ENCODE measurements at places on chromosomes 6 and 20.

GRCh38 chr6:11213422-11214021, 18.9 kb downstream of the NEDD9 start:
- DNase-seq, result no peak

GRCh38 chr6:135871296-135871695, 19.8 kb downstream of the PDE7B start:
- DNase-seq, result no peak

DNA sequence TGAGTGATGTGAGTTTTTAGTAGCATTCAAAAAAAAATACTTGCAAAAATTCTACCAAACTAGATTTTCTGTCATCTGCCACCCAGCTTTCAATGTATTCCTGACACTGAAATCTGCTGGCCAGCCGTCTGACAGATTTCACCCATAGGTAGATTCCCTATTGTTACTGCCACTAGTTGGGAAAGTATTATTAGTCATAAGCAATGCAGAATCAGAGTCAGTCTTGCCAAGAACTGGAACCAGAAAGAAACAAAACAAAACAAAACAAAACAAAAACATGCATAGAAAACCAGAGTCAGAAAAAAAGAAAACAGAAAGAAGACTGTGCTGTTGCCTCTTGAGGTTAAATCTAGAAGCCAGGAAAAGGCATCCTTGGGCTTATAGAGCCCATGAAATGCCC, 293.1 kb upstream of the KCNQ5 start:
- no peak for DNase-seq

GRCh38 chr6:87736809-87737540, 34.9 kb upstream of the AKIRIN2 start:
- DNase-seq, result no peak

- DNase-seq, result no peak
These were observed 122.8 kb upstream of the B3GAT2 start for GRCh38 chr6:71079677-71080076.

DNA sequence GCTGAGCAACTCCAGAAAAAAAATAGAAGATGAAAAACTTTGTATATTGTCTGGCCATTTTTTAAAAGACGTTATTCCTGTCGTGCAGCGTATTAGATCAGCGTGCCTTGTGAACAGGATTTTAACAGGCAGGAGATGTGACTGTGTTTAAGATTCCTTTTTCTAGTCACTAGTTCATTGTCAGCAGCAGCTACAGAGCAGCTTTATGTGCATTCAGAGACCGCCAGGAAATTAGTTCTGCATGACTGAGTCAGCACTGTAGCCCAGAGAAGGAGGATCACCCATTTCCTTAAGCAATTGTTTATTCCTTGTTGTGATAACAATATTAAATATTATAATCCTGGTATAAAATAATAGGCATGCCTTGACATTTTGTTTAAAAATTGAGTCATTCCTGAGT, 75.4 kb upstream of the ADGRB3 start:
- peak; percentile 22 for DNase-seq

- DNase-seq, result no peak
These were observed 63.2 kb downstream of the PYGB start for GRCh38 chr20:25310921-25311728.

GRCh38 chr6:119148098-119148824, 69.8 kb upstream of the FAM184A start:
- peak; percentile 53 for DNase-seq

- DNase-seq, result no peak
These were observed 220.2 kb upstream of the CEP162 start for GRCh38 chr6:84447651-84448050.

DNA sequence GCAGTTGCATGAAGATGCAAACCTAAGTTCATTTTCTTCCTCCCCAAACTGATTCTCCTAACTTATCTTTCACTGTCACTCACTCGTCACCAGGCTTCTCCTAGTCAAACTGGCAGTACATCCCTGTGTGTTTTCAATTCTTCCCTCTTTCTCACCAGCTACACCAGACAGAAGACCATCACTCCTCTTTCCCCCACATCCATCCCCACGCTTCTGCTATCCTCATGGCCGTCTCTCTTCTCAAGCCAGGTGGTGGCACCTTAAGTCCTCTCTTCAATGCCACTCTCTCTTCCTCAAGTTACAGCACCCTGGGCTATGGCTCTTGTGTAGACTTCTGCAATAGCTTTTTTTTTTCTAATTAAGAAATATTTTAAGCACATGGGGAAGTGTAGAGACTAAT, 14.4 kb upstream of the TREM2 start:
- DNase-seq, result no peak

- DNase-seq, result no peak
These were observed 202.4 kb downstream of the LY86 start for GRCh38 chr6:6790891-6791290.

- no peak for DNase-seq
These were observed 10.4 kb downstream of the SRXN1 start for GRCh38 chr20:642398-643174.

DNA sequence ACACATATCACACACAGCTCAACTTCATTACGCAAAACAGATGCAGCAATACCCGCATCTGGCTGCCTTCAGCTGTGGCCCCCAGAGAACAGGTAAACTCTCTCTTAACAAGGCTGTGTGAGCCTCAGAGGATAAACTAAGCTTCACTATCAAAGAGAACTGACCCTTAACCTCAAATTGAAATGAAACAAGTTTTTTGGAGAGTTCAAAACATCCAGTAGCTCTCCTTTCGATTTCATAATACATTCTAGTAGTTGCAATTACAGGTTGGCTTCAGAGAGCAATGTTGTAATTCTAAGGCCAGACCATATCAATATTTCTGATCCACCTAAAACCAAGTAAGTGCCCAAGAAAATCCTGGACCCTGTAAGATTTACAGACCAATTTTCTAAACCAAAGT, 113.5 kb downstream of the FAXC start:
- no peak for DNase-seq

DNA sequence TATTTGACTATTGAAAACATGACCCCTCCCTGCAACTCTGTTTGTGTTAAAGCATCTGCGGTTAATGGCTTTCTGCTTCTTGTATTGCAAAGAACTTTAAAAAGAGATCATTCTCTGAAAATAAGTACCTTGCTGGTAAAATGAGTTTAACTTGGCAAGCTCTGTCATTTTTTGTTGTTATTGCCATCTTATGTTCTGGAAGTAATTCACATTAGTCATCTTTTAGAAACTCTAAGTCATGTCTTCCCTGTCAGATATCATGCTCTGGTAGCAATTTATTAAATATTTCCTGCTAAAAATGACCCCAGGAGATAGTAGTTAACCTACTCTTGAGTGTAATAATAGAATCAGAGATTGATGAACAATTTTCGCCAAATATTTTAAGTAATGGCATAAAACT, 890.6 kb downstream of the KIF16B start:
- DNase-seq, result no peak

DNA sequence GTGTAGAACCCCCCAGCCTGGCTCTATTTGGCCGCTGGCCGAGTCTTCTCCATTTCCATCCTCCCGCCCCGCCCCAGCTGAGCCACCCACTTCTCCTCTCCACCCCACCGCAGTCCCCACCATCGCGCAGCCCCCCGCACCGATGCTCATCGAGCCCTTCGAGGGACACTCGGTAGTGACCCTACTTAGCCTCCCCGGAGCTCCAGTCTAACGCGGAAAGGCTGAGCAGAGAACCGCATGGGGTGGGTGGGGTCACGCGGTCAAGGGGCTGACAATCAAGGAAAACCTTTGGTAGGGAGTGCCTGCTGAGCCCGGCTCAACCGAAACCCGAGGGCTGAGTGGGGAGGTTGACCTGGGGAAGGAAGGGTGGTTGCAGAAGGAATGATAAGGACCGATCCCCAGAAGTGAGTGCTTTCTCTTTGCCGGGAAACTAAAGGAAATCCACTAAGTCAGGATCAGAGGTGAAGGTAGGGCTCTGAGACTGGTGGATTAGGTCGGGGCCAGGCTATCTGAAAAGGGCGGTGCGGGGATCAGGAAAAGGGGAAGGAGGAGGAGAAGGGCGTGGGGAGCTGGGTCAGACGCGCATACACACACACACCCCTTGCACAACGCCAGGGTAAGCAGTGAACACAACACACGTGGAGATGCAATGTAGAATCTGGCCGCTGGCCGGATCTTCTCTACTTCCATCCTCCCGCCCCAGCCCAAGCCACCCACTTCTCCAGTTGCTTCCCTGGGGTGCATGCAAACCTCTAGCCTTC, 49.8 kb downstream of the CPXM1 start:
- peak; percentile 27 for DNase-seq

DNA sequence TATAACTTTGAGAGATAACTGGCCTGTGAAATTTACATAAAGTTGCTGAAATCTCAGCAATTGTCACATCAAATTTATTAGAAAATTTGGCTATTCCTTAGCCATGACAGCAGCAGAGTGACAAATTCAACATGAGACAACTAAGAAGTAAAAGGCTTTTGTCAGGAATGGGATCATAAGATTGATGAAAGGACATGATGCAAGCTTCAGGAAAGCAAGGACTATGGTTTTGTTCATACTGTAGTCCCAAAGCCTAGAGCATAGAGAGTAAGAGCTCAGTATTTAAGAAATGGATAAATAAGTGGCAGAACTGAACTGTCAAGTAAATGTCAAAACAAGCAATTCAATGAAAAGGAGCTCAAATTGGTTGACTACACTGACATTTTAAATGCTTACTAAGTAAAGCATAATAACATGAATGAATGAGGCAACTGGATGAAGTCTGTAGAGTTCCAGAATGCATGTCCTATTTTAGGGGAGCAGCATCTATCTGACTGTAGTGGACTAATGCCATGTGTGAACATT, 12.6 kb downstream of the PGM3 start:
- no peak for DNase-seq

DNA sequence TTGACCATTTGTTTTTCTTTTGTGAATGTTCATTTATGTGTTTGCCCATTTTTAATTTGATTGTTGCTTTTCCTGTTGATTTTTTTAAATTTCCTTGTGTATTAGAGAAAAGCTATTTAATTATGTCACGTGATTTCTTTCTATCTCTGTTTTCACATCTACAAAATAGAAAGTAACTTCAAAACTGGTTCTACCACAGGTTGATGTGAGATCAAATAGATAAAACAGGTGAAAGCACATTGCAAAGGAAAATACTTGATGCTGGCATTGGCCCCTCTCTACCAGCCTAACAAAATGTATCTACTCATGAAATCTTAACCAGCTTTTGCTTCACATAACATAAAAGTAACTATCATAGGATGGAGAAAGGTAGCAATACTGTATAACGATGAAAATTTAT, 129.2 kb downstream of the TMEM242 start:
- DNase-seq, result no peak

DNA sequence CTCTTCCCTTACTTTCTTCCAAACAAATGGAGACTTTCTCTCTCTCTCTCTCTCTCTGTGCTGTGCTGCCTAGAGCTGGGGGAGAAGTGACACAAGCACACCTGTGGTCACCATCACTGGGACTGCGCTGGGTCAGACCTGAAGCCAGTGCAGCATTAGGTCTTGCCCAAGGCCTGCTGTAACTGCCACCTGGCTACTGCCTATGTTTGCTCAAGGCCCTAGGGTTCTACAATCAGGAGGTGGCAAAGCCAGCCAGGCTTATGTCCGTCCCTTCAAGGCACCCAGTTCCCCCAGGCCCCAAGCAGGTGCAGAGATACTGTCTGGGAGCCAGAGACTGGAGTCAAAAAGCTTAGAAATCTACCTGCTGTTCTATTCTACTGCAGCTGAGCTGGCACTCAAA, 49.4 kb upstream of the TOP1 start:
- DNase-seq, result no peak

GRCh38 chr6:121619013-121619412, 183.6 kb downstream of the GJA1 start:
- no peak for DNase-seq

GRCh38 chr6:159966339-159966738, 2.5 kb upstream of the IGF2R start:
- no peak for DNase-seq

DNA sequence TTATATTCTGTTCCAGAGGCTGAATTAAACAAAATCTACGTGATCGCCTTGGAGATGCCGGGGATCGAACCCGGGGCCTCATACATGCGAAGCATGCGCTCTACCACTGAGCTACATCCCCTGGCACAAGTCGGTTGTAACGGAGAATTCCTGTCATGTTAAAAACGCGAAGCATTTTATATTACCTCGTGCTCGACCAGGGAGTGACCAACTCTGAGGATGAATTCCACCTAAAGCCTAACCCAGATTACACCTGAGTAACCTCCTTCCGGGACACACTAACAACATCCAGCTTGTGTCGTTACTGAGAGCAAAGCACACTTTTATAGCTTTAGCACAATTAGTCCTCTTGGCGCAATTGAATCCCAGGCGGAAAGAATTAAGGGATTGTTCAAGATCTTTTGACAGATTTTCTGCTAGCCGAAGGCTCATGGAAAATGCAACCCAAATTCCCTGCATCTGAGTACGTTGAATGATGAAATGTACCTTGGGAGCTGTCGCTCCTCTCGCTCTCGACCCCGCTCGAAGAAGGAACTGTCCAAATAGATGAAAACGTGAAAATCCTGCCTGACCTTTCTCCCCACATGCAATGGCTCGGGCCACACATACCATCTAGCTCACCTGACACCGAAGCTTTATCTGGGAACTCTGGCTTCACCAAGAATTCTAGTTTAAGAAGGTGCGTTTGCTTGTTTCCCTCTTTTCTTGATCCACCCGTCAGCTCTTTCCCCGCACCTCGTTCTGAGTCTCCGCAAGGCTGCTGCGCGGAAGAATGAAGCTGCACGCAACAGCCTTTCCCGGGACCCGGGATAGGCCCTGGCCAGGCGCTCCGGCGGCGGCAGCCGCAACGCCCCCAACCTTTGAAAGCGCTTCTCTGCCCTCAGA, 148.3 kb downstream of the GPX5 start:
- DNase-seq, result no peak

DNA sequence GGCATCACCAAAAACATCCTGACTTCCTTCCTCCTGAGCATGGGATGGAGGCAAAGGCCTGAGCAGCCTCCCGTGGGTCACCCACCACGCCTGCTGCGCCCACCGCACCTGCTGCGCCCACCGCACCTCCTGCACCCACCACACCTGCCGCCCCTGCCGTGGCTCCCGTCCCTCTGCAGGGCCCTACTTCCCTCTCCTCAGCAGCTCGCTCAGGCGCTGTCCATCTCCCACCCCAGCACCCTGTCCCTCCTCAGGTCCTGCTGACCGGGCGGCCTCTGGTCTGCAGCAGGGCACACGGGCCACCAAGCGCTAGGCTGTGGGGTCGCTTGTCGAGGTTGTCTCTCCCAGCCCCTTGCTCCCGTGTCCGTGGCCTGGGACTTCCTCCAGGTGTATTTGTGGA, 72.7 kb upstream of the SLCO4A1 start:
- no peak for DNase-seq

- DNase-seq, result peak; percentile 31
These were observed 544 bp upstream of the NRM start for GRCh38 chr6:30691208-30691847.

- no peak for DNase-seq
These were observed 1.2 kb downstream of the SLC35D3 start for GRCh38 chr6:136923116-136923953.

DNA sequence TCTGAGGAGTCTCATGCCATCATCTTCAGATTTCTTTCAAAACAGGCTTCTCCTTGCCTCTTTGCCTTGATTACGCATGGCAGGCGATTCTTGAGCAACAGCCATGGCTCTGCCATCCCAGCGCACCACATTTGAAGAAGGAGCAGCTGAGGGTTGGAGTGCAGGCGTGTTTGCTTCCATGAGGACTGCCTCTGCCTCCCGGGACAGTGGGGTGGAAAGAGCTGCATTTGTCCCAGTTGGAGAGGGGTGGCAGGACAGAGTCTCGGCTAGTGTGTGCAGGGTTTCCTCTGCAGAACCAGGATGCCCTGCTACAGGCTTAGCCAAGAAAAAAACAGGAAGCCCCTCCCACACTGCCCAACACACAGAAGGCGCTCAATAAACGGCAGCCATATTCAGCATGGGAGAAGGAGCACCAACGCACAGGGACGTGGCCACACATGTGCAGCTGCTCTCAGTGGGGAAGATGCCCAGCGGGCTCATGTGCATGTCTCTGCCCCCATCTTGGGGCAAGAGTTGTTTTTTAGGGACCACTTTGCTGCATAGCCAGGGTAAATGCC, 36.6 kb downstream of the IRF4 start:
- no peak for DNase-seq

Data from NAMALWA (cell line).